ENCODE measurements at places on chromosomes 5 and 9.

- no peak for DNase-seq
These were observed 30.9 kb upstream of the SLC46A2 start for GRCh38 chr9:112921549-112921948.

DNA sequence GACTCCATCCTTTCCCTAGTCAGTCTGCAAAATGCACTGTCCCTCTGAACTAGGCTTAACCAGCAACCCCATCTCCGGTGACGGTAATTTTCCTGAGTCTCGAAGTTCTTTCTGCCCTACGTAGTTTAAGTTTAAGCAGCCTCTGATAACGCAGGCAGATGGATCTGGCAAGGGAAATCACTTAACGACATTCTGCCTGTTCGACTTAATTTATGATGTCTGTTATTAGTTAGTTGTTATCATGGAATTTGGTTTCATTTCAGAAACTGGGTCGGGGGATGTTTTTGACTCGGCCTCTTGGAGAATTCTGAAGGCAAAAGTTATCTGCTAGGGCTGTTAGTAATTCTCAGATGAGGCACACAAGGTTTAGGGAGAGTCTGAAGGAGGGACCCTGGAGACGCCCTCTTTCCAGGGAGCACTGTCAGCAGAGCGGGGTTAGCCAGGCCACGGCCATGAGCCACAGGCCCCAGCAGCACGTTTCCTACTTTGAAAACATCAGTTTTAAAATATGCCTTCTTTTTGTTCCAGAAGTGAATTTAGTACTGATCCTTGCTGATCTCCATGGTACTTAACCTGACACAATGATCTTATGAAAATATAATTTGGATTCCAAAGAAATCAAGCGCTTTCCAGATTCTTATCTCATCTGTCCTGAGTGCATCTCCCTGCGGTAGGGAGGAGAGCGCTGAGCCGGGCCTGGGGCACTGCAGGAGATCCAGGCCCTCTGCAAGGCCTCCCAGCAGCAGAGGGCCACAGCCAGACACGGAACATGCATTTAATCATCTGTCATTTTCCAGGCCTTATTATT is 171.0 kb upstream of the OTULINL start:
- no peak for DNase-seq

DNA sequence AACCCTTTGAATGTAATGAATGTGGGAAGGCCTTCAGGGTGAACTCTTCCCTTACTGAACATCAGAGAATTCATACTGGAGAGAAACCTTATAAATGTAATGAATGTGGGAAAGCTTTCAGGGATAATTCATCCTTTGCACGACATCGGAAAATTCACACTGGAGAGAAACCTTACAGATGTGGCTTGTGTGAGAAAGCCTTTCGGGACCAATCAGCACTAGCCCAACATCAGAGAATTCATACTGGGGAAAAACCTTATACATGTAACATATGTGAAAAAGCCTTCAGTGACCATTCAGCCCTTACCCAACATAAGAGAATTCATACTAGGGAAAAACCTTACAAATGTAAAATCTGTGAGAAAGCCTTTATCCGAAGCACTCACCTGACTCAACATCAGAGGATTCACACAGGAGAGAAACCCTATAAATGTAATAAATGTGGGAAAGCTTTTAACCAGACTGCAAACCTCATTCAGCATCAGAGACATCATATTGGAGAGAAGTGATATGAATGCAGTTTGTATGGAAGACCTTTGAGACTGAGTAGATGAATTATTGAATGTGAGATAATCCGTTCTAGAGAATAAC is 24.6 kb downstream of the ZNF454 start:
- no peak for DNase-seq

DNA sequence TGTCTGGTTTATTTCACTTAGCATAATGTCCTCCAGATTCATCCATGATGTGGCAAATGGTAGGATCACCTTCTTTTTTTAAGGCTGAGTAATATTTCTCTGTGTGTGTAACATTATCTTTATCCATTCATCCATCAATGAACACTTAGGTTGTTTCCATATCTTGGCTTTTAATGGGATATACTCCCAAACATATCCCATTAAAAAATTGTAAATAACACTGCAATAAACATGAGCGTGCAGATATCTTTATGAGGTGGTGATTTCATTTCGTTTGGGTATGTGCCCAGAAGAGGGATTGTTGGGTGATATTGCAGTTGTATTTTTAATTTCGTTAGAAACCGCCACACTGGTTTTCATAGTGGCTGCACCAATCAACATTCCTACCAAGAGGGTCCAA is 36.2 kb upstream of the UGCG start:
- DNase-seq: no peak

- no peak for DNase-seq
These were observed 32.4 kb downstream of the WHRN start for GRCh38 chr9:114472765-114473446.

DNA sequence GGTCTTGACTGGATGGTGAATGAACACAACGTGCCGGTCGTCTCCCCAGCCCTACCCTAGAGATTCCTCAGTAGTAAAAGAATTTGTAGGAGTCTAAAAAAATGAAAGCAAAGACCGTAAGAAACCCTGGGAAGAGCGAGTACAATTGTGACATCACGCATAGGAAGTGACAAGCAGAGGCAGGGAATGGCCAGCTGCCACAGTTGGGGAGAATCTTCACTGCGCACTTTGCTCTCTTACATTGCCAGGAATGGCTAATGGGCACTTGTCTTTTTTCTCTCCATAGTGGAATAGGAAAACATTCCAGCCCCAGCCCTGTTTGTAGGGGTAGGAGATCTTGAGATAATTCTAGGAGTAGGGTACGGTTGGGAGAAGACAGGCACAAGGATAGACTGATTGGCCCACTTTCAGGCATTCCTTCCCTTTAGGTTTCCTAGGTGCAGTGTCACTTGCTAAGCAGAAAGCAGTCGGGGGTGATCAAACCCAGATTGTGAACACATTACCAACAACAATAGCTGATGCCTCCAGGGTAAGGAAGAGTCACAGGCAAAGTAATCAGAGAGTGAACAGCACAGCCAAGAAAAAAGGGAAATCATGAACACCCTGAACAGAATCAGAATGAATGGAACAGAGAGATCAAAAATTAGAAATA is 302.7 kb downstream of the MAN2A1 start:
- DNase-seq: no peak

GRCh38 chr5:82421119-82421518 is 143.0 kb upstream of the RPS23 start:
- DNase-seq: no peak

DNA sequence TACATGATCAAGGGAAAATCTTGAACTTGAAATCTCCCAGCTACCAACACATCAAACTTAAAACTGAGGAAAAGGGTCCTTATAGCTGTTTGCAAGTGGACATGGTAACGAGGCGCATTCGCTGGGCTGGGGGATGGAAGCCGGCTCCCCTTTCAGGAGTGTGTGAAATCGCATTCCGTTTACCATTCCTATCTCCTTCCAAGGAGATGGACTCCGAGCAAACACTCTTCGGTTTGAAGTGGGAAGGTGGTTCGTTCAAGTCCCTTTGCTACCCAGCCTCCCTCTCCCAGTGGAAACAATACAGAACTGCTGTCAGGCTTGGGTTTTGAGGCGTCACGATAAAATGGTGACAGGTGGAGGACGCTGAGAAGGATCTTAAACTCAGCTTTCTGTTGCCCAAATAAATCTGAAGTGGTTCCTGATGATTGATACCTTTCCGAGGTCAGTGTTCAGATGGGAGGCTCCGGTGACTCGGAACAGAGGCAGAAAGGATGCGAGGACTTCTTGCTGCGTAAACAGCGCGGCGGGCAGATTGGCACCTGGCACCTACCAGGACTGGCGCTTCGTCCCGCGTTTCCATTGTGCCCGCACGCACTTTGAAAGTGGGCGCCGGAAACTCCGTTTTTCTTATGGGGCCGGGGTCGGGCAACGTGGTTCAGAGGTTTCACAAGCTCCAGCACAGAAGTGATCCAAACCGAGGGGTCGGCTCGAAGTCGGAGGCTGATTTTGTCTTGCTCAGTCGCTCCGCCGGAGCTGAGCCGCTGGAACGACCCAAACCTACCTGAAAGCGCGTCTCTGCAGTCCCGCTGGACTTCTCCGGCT is 7.0 kb downstream of the MSX2 start:
- DNase-seq: no peak

DNA sequence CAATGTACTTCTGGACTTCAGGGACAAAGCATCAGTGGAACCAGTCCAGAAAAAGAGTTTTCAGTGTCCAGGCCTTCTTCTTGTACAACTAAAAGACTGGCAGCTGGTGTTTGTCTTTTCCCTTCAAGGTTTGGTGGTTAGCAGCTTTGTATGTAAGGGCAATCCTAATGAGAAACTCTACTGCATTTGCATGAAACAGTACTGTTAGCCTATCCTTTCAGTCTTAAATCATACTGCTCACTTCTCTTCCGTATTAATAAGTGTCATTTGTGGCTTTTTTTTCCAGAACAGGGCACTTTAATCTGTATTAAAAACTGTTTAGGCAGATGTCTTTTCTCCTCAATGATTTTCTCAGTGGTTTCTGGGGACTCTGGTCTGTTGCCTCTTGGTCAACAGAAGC is 48.9 kb downstream of the FAM174A start:
- no peak for DNase-seq

GRCh38 chr5:8005416-8005815 is 136.5 kb downstream of the MTRR start:
- no peak for DNase-seq

- DNase-seq: no peak
These were observed 13.6 kb downstream of the ROPN1L start for GRCh38 chr5:10455277-10455670.

DNA sequence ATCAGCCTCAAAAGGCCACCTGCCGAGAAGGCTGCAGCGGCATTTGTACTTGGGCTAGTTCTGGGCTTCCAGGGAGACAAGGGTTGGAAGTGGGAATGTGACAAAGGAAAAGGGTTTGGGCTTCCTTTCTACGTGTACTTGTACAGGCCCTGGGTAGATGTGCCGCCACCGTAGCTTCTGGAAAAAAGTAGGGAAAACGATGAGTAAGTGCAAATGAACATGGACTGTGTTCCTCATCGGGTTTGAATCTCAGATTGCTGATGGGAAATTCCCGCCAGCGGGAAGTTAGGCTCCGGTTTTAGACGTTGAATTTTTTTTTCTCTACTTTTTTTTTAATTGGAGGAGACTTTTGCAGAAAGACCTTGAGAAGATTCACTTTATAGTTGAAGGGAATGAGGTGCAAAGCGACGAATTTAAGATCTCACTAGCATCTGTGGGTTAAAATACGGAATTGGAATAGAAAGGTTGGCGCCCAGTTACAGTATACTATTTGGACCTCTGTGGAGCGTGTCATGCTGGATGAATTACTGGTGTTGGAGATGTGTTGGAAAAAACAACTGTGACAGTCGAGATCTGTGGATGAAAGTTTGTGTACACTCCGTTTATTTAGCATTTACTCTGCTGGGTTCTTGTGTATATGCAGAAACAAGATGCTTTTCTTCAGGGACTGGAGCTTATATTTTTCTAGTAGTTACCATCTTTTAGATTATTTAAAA is 1.2 kb downstream of the G3BP1 start:
- peak; percentile 23 for DNase-seq

DNA sequence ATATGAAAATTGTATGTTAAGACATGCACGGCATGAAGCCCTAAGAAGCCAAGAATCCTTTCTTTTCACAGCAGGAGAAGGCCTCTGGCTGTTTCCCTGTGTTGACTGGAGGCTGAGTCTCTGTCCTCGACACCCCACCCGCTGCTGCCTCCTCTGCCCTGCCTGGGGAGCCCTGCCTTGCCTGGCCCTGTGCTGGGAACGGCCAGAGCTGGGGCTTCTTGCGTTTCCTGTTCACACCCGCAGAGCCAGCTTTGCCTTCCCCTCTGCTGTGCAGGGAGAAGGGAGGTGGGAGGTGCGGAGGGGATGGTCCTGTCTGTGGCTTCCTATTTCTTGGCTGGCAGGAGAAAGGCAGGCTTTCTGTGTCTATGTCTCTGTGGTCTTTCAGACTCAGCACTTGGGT is 6.9 kb upstream of the GMCL2 start:
- DNase-seq: no peak

- no peak for DNase-seq
These were observed 128.4 kb downstream of the TTC39B start for GRCh38 chr9:15178631-15179030.

GRCh38 chr5:38291355-38291754 is 33.0 kb downstream of the EGFLAM start:
- DNase-seq: no peak

DNA sequence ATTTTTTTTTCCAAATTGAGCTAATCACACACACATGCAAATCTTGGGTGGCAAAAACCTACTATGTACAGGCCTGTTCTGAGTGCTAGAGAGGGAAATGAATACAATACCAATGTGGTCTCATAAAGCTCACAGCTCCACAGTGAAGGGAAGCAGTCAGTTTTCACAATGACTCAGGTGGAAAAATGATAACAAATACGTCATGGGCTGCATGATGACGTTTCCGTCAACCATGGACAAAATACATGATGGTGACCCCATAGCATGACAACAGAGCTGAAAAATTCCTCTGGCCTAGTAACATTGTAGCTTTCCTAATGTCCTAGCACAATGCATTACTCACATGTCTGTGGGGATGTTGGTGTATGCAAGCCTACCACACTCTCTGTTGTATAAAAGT is 252.5 kb downstream of the TRIM32 start:
- DNase-seq: no peak

DNA sequence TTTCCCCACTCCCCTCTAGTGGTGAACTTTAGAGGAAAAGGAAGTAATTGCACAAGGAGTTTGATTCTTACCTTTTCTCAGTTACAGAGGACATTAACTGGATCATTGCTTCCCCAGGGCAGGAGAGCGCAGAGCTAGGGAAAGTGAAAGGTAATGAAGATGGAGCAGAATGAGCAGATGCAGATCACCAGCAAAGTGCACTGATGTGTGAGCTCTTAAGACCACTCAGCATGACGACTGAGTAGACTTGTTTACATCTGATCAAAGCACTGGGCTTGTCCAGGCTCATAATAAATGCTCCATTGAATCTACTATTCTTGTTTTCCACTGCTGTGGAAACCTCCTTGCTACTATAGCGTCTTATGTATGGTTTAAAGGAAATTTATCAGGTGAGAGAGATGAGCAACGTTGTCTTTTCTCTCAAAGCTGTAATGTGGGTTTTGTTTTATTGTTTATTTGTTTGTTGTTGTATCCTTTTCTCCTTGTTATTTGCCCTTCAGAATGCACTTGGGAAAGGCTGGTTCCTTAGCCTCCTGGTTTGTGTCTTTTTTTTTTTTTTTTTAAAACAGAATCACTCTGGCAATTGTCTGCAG is 25.3 kb downstream of the SLC22A5 start:
- no peak for DNase-seq

GRCh38 chr5:82384034-82384750 is 106.0 kb upstream of the RPS23 start:
- no peak for DNase-seq

Data from stimulated activated CD4-positive, alpha-beta T cell treated with anti-CD3 and anti-CD28 coated beads, Interleukin-4, amount 100 ng/mL, for 24 hours (primary cell).